Neural crest cell (in vitro differentiated cells): ENCODE measurements at places on chromosomes 4 and X.

DNA sequence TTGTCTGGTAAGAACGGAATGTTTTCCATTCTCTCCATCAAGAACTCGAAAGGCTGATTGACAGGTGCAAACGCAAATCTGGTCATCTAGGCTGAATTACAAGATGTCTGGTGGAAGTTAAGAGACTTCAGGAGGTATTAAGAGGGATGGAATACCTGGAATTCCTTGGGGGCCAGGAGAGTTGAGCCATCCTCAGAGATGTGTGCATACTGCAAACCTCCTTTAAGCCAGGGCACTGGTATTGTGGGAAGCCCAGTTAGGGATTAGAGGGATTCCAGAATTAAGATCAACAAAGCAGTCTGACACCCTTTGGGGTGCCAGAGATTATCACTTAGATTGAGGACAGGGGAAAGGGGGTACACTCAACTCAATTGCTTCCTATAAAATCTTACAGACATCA is 151.4 kb downstream of the VCX3A start:
- DNase-seq: no peak

DNA sequence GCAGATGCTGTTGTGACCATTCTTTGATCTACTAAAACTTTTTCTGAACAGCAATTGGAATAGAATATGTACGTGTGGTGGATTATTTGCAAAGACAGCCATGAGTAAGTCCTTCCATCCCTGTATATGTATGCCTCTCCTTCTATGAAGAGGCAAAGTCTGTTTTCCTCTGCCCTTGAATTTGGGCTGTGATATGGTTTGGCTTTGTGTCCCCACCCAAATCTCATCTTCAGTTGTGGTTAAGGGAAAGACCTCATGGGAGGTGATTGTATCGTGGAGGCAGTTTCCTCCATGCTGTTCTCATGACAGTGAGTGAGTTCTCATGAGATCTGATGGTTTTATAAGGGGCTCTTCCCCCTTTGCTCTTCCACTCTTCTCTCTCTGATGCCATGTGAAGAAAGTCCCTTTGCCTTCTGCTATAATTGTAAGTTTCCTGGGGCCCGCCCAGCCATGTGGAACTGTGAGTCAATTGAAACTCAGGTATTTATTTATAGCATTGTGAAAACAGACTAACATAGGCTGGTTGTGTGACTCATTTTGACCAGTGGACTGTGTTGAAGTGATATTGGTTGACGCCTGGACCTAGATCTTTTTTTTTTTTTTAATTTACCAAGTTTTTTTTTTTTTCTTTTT is 108.3 kb upstream of the CAMK2D start:
- no peak for DNase-seq

- no peak for DNase-seq
Observed at GRCh38 chr4:94721310-94721709, 36.4 kb upstream of the BMPR1B start.

GRCh38 chr4:7761720-7762119 is 177.9 kb downstream of the AFAP1 start:
- peak; percentile 68 for DNase-seq

DNA sequence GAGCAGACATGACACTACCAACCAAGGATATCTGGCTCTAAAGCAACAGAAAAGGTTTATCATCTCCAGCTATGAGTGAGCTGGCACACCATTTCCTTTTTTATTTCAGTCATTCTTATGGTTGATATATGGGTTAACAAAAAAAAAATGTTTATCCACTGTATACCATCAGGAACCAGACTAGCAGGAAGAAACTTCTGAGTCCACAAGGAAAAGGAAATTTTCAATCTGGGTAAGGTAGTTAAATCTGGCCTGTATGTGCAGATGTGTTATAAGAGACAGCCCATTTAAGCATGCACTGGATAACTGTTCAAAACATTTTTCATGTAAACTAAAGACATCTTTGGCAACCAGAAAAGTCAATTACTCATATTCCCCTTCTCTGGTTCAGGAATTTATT is 35.0 kb downstream of the AMMECR1 start:
- DNase-seq: no peak

DNA sequence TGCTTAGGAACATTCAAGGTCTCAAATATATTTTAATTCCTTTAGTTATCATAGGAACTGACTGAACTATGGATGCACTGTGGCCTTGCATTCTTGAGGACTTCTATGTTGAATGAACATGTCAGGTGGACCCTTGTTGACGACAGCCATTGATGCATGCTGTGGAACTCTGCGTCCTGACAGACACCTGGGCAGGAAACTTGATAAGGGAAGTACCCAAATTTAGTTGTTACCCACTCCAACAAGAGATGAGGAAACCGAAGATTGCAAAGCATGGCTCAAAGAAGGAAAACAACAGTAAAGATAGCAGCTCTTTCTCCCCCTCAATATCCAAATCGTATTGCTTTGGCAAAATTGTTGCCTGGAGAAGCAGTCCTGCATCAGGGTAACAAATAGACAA is 540.0 kb upstream of the NR3C2 start:
- no peak for DNase-seq

DNA sequence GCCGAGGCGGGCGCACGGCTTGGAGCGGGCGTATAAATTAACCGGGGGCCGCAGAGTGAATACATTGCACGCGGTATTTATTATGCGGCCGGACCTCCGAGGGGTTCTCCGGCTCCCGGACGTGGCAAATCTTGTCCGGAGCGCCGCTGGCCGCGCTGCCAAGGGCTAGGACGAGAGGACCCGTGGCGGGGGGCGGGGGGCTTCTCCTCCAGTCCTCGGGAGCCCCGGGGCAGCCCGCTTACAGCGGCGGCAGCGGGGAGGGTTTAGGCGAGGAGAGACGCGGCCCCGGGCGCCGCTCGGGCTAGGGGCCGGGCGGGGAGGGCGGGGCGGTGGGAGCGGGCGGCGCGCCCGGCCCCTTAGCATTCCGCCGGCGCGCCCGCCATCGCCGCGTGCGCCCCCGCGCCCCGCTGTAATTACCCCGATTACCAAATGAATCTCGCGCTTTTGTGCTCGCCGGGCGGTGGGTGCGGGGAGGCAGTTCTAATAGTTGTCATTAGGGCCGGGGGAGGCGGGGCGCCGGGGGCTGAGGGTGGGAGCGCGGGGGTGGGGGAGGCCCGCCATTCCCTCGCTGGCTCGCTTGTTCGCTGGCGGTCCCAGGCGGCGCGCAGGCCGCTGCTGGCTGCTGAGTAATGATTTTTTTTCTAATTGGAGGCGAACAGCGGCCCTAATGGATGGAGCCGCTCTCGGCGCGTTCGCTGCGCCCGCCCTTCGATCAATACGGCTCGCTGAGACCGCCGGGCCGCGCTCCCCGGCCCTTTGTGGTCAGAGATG is 276.6 kb downstream of the BCOR start:
- DNase-seq: peak; percentile 16

DNA sequence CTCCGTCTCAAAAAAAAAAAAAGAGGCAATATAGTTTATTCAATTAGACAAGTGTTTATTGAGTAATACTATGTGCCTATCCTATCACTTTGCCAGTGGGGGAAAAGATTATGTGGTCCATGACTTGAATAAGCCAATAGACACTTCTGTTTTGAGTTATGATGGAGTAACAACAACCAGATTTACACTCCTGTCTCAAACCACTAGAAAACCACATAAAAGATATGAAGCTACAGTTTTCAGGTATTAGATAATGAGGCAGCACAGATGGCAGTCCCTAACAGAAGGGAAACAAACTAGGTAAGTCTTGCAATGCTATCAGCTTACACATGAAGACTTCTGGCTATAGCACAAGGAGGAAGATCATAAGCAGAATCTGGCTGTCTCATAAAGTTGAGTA is 22.5 kb downstream of the NFXL1 start:
- DNase-seq: no peak

- DNase-seq: no peak
Observed at GRCh38 chrX:8036914-8037313, 109.7 kb upstream of the PNPLA4 start.

DNA sequence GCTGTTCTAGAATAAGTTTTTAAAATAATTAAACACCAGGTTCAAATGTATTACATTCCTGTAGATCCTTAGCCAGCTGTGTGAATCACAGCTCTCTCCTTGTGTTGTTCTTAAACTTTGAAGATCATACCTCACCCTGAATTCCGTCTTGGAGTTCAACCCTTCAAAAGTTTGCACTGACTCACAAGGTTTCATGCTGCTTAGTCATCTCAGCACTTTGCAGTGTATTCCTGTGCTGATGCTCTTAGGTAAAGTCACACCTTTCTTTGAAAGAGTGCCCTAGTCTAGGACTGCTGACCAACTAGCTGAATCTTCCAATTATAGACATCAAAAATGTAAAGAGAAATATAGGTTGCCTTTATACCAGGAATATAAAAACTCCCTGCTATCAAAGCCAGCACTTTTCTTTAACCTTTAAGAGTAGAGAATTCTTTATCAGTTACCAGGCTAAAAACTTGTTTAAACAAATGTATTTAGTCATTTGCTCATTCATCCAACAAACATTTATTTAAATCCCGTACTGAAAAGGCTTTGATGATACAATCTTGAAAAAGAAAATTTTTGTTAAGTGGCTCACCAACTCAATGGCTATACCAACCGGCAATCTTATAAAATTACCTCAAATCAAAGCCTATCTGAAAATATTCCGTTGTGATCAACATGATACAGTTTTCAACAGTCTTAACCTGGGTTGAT is 169.7 kb downstream of the RAP1GDS1 start:
- DNase-seq: no peak
